MCF 10A (cell line): ENCODE measurements at places on chromosomes 6 and 20.

DNA sequence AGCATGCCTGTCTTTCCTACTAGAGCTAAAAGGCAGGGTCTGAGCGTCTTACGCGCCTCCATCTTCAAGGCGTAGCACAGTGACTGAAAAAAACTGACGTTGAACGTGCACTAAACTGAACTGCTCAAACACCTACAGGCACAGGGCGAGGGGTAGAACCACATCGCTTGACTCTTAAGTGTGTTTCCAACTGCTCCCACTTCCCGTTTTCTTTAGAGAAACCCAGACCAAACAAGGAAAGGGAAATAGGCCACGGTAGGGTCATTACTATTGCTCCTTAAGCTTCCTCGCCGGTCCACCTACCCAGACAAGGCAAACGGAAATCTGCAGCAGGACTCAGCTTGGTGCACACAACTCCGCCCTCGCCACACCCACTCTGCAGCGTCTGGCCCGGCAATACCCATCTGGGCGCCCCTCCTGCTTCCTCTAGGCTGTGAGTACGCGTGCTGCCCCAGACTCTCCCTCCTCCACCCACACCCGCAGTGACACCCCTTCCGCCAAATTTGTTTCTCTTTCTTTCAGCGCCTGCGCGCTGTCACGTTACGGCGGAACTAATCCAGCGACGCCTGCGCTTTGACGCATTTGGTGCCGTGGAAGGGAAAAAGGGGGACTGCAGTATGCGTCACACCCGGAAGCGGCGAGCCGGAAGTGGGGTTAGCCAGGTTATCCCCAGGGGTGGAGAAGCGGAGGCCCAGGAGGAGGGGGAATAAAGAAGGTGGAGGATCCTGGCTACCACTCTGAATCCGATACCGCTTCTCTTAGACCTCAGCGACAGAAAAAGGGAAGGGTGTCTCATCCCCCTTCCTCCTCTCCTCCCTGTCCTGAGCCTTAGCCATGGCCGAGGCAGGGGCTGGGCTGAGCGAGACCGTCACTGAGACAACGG is at the start of gene PPP1R11:
Gene PPP1R11, plus strand, starts transcription at position 622 of the 883 bp plus-strand sequence. Its CDS starts 213 bp downstream, at position 835.
- peak; percentile 99 for DNase-seq

DNA sequence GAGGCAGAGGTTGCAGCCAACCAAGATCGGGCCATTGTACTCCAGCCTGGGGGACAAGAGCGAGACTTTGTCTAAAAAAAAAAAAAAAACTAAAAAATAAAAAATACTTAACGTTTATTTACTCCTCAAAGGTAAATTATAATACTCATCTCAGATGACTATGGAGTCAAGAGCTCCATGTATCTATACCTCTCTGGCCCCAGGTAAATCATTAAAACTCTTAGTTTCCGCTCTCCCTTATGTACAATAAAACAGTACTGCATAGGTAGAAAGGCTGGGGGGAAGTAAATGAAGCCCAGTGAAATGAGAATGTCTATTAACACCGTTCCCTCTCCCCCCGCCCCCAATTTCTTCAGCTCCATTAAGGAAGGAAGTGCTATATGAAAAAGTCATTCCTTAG is 1.2 kb downstream of the SRSF12 start:
- no peak for DNase-seq

DNA sequence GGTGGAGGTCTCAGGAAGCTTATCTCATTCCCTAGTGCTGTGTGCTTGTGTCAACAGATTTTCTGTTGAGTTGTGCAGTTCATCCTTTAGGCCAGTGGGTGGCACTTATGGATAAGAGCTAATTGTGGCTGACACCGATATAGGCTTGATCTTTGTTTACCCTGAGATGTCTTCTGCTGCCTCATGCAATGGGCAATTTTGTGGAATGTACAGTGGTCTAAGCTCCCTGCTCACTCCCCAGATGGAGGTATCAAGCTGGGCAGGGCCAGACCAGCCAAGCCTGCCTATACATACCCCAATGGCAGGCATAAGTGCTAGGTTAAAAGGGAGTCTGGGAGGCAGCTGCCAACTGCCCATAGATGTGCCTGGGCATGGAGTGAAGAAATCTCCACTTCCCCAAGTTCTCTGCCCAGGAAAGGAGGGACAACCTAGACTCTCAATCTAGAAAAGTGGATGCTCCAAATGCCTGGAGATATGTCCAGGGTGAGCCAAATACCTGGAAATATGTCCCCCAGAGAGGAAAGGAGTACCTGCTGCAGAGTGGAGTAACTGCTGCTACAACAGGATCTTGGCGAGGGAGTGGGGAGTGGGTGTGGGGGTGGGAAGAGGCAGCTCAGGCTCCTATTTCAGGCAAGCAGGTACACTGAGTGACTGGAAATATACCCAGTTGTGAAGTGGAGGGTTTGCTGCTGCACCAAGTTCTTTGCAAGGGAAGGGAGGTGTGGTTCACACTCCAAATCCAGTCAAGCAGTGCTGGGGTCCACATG is 53.2 kb upstream of the ARG1 start:
- peak; percentile 58 for DNase-seq

DNA sequence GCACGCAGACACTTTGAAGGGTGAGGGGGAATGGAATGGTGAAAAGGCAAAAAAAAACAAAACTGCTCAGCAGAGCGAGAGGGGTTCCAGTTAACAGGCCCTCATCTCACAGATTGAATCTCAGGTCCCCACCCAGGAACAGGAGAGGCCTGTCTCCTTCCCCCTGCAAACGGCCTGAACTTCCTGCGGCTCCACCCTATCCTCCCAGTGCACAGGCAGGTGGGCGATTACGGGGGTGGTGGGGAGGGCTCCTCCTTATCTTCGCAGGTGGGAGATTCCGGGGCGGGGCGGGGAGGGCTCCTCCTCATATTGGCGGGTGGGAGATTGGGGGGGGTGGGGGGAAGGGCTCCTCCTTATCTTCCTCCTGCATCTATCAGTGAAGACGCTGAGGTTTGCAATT is 129.0 kb downstream of the SOX4 start:
- no peak for DNase-seq

DNA sequence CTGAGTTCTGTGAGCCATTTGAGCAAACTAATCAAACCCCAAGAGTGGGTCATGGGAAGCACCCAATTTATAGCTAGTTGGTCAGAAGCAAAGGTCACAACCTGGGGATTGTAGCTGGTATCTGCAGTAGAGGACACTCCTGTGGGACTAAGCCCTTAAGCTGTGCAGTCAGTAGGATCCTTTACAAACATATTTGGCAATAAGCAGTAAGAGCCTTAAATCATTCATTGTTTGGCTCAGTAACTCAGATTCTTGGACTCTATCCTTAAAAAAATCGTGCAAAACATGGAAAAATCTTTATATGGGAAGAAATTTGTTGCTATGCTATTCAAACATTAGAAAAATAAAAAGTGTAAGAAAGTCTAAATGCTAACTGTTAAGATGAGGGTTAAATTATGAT is 29.9 kb downstream of the FRK start:
- DNase-seq: no peak

DNA sequence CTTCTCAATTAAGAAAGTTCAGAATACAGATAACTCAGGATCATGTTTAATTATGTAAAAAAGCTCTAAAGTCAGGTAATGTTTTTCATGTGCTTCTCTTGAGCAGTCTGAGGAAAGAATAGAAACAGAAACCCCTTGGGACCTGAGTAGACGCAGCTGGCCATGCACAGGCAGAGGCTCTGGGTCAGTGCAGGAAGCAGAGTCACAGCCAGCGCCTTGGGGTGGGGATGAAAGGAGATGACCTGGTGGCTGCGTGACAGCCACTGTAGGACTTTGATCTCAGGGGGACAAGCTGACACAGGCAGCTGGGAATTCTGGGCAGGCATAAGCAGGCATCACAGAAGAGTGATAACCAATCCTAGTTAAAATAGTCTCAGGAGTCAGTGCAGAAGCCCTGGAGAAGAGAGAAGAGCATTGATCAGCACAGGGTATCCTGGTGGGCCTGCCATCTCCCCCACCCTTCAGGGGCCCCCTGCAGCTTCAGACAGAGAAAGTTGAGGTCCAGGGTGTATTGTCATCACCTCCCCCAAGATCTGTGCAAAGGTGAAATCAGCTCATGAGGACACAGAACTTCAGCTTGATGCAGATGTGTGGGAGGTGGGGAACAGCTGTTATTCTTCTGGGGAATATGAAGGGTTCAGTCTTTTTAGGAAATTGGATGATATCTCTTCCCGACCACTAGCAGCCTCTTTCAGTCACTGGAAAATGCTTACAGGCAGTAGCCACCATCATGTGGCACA is 6.4 kb downstream of the HLA-DQB1 start:
- no peak for DNase-seq

DNA sequence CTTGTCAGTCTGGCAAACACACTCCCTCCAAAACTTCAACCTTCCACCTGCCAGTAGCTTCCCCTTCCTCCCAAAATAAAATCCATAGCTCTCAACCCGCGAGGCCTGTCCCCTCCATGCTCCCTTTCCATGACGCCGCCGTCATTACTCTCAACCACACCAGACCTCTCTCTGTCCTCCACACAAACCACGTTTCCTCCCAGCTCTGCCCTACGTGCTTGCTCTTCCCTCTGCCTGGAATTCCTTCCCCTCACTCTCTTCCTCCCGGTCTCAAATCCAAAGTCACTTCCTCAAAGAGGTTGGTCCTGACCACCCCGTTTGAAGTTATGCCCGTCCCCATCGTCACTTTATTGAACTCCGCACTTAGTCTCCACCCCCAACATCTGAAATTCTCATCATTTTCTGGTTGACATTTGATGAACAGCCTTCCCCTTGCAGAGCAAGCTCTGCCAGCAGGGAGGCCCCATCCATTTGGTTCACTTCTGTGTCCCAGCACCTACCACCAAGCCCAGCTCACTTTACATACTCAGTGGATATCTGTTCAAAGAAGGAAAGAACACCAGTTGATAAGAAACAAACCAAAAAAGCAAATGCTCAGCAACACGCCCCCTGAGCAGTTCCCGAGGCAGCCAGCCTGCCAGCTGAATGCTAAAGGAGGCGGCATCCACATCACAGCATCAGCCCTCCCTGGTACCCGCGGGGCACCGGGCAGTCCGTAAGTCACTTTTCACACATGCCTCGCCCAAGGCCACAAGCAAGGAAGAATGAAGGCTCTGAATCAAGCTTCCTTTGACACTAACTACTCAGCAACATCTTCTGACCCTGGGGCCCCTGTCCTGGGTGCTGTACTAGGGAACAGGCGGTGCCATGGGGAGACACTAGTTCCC is 125.0 kb downstream of the NFATC2 start:
- no peak for DNase-seq
